ENCODE measurements at places on chromosomes 5 and 9.

DNA sequence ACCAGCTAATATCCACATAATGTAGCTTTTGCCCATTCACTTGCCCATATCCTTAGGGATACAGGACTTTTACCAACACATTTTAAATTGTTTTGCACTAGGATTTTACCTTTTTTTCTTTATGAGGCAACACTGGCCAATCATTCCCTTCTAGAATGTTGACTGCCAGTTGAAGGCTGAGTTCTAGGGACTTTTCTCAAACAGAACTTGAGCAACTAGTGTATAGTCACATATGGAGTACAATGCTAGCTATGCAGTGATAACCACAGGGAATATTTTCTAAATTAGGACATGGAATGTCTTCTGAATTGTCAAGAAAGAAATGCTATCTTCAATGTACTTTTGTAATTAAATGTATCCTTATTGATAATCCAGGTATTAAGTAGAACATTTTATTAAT lies 133.6 kb downstream of the OXCT1 start:
- no peak for DNase-seq

DNA sequence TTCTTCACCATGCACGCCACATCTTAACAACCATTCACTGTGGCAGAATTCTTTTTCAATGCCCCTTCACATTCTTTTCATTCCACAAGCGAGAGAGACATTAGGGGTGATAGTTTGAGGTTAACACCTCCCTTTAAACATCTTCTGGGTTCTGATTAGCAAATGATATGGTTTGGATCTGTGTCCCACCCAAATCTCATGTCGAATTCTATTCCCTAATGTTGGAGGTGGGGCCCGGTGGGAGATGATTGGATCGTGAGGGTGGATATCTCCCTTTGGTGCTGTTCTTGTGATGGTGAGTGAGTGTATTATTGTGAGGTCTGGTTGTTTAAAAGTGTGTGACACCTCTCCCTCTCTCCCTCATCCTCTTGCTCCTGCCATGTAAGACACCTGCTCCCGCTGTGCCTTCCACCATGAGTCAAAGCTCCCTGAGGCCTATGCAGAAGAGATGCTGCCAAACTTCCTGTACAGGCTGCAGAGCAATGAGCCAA lies 46.1 kb upstream of the RAI14 start:
- DNase-seq = no peak

- no peak for DNase-seq
Measured at GRCh38 chr9:114078021-114078780, at the start of gene AMBP. Gene AMBP, minus strand, starts transcription at chr9:114078300. Its CDS starts 91 bp downstream, at chr9:114078209.

GRCh38 chr5:1514027-1514818 lies 9.5 kb downstream of the LPCAT1 start:
- no peak for DNase-seq

DNA sequence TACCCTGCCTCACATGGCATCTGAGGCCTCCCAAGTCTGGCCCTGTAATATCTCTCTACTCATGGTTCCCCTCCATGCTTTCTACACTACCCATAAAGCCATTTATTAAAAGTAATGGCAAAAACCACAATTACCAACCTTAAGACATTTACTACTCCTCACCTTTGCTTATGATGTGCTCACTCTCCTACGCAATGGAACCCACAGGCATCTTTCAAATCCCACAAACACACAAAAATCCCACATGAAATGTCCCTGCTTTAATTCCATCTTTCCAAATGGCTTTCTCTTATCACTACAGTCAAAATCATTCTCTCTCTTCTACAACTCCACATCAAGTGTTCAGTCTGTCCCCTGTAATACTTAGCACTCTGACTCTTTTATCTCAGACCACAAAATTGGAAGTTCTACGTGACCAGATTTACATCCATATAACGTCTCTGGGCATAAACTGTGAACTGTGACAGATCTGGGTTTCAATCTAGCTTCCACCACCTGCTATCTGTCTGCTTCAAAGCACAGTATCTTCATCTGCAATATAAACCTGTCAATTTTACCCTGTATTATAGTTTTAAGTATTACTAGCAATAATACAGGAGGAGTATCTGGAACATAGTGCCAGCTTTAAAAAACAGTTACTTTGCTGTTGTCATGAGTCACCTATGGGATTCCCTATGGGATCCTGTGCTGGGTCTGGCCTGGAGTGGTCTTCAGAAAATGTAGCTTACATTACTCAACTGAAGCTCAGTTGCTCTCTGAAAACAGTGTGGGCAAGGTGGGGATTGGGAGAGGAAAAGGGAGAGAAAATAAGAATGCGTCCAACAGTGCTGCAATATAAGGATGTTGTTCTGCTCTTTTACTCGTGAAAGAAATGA lies 137.1 kb upstream of the TRIM32 start:
- no peak for DNase-seq

DNA sequence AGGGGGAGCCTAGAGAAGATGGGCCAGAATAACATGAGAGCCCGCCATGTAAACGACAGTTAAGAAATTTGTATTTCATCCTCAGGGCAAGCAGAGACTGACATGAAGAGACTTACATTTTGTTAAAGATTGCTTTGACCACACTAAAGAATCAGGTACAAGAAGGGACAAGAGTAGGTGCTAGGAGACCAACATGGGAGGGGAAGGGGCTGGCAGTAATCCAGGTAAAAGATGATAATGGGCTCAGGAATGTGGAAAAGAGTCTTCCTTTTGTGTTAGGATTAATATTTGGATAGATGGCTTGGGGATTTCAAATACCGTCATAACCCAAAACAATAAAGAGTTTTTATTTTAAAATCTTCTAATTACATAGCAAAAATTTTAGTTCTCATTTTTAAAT lies 137.3 kb downstream of the ZNF462 start:
- no peak for DNase-seq

GRCh38 chr5:103645816-103646215 lies 83.2 kb upstream of the NUDT12 start:
- DNase-seq = no peak

- DNase-seq = no peak
Measured at GRCh38 chr5:16431490-16431889, 34.1 kb downstream of the ZNF622 start.

GRCh38 chr9:2267181-2267745 lies 252.1 kb downstream of the SMARCA2 start:
- DNase-seq = peak; percentile 28

DNA sequence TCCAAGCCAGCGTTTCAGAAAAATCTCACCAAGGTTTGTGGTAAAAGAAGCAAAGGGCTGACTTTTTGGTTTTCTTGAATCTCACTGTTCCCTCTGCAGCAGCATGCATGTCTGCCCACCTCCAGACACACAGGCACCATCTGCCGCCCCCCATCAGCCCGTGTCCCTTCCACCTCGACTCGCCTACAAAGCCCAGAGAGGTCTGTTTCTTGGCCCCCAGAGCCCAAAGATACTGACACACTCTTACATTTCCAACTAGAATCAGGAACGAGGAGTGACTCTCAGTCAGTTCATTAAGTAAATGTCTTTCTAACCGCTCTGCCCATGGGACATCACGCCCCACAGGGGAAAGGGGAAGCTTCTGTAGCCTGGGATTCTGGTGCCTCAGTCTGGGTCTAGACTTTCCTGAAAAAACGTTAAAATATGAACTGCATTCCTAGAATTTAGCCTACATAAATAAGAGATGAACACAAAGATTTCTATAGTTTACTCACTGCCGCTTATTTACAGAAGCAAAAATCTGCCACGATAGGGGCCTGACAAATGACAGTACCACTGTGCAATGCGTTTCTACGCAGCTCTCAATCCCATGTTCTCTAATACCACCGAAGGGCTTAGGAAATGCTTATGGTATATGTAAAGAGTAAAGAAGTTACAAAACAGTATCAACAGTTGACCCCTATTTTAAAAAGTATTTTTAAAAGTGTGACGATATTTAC lies 4.1 kb downstream of the IL4 start:
- DNase-seq = no peak

DNA sequence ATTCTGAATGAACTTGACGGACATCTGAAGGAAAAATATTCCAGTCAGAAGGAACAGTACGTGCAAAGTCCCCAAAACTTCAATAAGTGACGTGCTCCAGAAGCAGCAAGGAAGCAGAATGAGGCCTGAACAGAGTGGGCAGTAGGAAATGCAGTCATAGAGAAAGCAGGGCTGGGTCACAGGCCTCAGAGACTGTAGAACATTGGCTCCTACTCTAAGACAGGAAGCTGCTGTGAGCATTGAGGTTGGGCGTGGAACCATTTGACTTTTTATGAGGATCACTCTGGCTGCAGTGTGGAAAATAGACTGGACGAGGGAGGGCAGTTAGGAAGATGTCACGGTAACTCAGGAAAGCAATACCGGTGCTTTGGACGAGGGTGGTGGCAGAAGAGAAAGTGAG lies 64.0 kb downstream of the DOCK8 start:
- DNase-seq = no peak

- DNase-seq = no peak
Measured at GRCh38 chr9:131521822-131522221, 9.2 kb downstream of the UCK1 start.

DNA sequence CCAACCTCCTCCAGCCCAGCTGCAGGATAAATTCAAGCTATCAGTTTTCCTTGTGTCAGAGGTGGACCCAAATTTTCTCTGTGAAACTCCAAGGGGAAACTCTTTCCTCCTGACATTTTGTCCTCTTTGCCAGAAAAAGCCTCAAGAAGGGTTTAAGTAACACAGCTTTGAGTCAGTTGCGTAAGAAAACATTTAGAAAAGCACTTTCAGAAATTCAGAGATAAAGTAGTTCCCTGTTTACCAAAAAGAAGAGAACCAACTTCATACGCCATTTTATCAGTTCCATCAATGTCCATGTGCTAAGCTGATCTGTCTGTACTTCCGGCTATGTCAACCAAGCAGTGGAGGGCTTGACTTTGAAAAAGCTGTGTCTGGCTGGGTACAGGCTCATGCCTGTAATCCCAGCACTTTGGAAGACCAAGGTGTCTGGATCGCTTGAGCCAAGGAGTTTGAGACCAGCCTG lies 19.9 kb upstream of the SUSD1 start:
- DNase-seq = no peak

DNA sequence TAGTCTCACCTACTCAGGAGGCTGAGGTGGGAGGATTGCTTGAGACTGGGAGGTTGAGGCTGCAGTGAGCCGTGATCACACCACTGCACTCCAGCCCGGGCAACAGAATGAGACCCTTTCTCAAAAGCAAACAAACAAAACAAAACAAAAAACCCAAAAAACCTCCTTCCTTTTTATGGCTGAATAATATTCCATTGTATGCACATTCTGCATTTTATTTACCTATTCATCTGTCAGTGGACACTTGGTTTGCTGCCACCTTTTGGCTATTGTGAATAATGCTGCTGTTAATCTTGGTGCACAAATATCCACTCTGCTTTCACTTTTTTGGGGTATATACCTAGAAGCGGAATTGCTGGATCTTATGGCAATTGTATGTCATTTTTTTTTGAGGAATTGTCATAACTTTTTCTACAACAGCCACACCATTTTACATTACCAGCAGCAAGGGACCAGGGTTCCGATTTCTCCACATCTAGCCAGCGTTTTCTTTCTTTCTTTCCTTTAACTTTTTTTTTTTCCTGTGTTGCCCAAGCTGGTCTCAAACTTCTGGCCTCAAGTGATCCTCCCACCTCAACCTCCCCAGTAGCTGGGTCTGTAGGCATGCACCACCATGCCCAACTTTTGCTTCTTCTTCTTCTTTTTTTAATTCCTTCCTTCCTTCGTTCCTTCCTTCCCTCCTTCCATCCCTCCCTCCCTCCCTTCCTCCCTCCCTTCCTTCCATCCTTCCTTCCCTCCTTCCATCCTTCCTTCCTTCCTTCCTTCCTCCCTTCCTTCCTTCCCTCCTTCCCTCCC lies 30.6 kb downstream of the NKX2-5 start:
- DNase-seq = no peak

DNA sequence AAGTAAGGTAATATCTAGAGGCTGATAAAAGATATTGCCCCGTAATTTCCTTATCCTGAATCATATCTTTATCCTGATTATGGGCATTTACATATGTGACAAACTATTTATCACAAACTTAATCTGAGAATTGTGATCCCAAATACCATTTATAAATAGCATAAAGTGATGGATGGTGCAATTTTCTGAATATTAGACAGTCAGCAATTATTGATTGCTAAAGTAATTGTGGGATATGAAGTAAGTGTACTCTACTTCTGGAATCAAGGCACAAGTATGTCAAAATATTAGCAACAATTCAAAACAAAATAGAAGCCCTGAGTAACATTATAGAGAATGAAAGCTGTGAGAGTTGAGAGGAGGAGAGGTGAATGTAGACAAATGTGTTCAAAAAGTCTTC lies 361.9 kb upstream of the CDH6 start:
- no peak for DNase-seq

GRCh38 chr5:123671711-123672456 lies 159.9 kb downstream of the CSNK1G3 start:
- DNase-seq = peak; percentile 22

- DNase-seq = peak; percentile 10
Measured at GRCh38 chr5:18113721-18114120, 479.5 kb downstream of the TAF11L14 start.

GRCh38 chr5:132663771-132664695 lies 6.1 kb downstream of the IL13 start:
- no peak for DNase-seq

GRCh38 chr5:141640698-141641097 lies 3.9 kb downstream of the RELL2 start:
- DNase-seq = no peak

DNA sequence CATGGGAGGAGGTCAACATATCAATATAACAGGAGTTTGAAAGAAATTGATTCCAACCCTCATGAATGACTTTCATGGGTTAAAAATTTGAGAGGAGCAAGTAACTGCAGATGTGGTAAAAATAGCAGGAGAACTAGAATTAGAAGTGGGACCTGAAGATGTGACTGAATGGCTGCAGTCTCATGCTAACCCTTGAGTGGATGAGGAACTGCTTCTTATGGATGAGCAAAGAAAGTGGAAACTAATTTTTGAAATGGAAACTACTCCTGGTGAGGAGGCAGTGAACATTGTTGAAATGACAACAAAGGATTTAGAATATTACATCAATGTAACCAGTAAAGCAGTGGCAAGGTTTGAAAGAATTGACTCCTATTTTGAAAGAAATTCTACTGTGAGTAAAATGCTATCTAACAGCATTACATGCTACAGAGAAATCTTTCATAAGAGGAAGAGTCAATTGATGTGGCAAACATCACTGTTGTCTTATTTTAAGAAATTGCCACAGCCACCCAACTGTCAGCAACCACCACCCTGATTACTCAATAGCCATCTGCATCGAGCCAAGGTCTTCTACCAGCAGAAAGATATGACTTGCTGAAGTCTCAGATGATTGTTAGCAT lies 1683.2 kb downstream of the MAT2B start:
- DNase-seq = no peak

DNA sequence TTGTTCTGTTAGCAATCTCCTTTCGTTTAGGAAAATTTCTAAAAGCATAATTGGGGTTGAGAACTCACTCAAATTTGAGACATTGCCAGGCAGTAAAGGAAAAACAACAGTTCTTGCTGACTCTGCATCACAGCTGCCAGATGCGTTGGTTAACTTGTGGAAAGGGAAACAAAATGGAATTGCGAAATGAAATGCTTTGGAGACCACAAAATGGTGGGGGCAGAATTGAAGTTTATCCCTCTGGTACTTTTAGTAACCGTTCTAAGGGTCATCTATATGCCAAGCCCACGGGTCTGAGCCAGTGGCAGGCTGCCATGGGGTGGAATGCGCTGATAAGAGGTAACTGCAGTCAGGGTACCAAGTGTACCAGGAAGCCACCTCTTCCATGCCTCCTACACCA lies 28.6 kb upstream of the SELENOP start:
- DNase-seq = no peak

Measured in left kidney (tissue), 8 donors.